ENCODE measurements at places on chromosomes 2 and 18.
A peak's percentile ranks its signal among the peaks of the same experiment; 100 is the strongest.

GRCh38 chr18:50119296-50119695, 75.7 kb downstream of the MYO5B start:
- DNase-seq: no peak

DNA sequence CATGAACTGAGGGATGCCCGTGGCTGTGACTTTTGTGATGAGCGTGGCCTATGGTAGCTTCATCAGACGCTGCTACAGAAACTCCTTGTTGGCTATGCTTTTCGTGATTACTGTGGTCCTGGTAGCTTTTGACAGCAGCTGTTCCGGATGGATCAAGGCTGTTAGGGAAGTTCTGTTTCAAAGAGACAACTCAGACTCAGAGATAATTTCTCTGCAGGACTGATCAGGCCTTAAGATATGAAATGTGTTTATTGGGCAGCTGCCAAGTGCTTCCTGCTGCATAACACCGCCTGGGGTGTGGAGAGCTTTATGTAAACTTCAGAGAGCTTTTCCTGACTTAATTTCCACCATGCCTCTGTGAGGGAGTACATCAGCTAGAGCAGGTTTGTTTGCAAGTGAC, 243.8 kb downstream of the TSN start:
- no peak for DNase-seq

DNA sequence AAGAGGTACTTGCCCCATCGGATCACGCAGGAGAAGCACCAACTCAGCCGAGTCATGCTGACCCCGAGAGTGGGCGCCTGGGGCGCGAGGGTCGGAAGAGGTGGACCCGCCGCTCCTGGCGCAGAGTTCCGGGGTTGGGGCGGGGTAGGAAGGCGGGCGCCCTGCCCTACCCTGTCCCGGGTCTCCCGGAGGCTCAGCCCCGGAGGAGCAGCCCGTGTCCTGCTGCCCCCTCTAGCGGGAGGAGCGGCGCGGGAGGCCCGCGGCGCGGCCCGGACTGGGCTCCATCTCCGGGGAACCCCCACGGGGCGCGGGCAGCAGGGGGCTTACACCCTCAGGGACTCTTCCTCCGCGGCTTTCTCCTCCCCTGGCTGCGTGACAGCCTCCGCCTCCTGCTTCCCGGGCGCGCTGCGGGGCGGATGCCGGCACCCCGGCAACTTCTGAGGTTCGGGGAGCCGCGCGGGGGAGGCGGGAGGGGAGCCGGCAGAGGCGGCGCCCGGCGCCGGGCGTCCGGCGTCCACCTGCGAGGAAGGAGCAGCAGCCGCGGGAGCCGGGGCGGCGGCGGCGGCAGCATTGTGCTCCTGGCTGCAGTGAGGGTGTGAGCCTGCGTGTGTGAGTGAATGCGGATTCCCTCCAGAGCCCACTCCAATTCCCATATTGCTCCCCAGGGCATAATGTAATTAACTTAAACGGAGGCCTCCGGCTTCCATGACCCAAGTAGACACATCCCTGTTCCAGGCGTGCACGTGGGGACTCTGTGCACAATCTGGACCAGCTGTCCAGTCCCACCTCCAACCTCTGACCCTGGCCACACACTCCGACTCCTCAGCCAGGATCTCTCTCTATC, 7.6 kb upstream of the TNS1 start:
- DNase-seq: peak; percentile 5

DNA sequence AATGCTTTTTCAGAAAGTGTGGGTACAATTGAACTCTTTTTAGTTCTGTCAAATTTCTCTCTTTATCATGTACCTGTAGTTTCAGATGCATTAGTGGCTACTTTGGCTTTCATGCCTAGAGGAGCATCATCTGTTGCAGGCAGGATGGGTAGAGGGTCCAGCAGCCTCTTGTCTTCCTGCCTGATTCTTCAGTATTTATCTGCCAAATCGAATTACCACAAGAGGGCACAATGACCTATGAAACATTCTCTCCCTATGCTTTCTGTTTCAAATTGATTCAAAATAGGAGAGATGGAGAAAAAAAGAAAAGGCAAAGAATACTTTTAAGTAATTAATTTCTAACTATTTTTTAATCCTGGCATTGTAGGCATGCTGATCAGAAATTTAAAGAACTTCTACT, 477.2 kb downstream of the TRIB2 start:
- no peak for DNase-seq

DNA sequence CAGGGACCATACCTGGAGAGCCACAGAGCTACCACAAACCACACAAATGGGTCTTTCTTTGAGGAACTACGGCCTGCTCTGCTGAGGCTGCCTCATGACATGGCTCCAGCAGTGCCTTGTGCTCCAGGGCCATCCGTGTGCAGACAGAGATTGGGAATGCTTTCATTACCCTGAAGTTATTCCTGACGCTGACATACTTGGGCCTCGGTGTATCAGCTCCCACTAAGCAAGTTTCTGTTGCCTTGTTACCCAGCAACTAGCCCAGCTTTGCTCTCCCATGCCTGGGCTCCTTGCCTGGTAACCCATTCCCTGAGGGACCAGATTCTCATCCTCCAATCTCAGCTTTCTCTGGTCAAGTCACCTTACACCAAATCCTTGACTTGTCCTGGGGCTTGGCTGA, 80.3 kb upstream of the FZD7 start:
- DNase-seq: no peak

DNA sequence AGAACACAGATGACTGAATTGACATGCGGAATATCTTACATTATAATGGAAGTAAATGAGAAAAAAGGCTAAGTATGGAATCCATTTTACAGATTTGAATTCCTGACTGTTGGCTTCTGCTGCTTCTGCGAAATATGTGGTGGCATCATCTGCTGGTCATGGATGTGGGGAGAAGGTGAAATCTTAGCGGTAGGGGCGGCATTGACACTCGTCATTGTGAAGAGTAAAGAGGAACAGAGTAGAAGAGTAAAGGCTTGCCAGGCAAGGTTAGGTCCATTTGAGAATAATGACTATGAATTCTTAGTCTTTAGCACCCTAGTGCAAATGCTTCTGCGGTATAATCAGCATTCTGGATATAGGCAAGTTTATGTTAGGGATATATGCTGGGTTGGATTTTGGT, 32.4 kb downstream of the ACTR3 start:
- no peak for DNase-seq

DNA sequence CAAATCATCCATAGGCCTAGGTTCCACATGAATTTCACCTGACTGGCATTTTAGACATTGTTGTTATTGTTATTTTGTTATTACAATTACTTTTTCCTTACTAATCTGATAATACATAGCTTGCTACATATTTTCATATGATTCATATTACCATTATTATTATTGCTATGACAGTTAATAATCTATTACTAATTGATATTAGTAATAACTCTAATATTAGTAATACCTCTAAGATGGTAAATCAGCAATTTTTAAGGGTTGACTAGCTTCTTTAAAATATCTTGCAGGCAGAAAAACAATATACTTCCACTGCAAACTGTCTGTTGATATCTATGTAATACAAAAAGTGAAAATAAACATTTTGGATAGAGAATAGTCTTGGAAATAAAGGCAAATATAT, 48.6 kb upstream of the UBE2E3 start:
- DNase-seq: no peak

DNA sequence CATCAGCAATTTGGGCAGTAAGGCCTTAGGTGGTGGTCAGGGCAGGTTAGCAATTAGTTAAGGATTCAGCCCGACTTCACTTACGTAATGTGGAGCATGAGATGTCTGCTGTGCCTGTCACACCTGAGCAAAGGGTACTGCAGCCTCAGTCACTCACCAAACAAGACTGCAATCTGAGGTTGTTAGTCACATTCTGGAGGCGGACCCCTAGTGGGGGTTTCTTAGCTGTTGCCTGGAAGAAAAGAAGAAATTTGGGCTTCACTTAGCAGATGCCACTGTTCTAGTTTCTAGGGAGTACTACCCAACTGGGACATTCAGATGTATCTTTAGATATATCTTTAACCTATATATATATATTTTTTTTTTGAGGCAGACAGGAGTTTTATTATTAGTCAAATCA, 529.9 kb downstream of the SLC4A3 start:
- DNase-seq: no peak

GRCh38 chr2:143808166-143808565, 678.9 kb downstream of the ARHGAP15 start:
- DNase-seq: no peak

DNA sequence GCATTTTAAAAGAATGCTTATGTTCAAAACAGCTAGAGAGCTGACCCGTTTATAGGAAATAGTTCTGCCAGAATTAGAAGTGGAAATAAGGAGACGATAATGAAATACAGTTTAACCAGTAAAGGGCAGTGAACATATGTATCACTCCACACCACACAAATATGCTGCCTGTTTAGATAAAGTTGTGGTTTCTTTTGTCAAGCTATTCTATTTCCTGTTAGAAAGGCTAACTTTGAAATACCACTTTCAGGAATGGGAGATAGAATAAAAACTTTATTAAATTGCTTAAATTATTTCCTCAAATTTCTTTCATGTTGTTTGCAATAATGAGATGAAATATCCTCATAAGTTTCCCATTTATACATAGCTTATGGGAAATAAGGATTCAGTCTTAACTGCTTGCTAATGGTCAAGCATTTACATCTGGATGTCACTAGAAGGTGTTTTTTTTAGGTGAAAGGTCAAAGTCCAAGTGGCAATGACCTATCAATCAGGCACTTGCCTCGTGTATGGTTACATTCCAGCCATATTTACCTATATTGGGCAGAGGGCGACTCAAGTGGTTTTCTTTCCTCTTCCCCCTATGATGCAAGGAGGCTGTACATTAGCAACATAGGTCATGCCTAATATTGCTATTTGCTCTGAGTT, 148.9 kb downstream of the ZEB2 start:
- DNase-seq: no peak

GRCh38 chr2:73925033-73925704, 1.5 kb upstream of the DGUOK start:
- no peak for DNase-seq

GRCh38 chr2:79887747-79888374, 375.0 kb downstream of the CTNNA2 start:
- no peak for DNase-seq

- peak; percentile 4 for DNase-seq
Measured at GRCh38 chr2:227374158-227374557, 4.9 kb downstream of the TM4SF20 start.

- peak; percentile 80 for DNase-seq
Measured at GRCh38 chr2:127408004-127408806, 10.0 kb upstream of the PROC start.

GRCh38 chr18:2618009-2618408, 37.5 kb upstream of the SMCHD1 start:
- no peak for DNase-seq

- DNase-seq: peak; percentile 19
Measured at GRCh38 chr18:48949606-48950535, 894 bp downstream of the SMAD7 start.

GRCh38 chr2:37877457-37878315, 47.4 kb upstream of the RMDN2 start:
- DNase-seq: no peak

DNA sequence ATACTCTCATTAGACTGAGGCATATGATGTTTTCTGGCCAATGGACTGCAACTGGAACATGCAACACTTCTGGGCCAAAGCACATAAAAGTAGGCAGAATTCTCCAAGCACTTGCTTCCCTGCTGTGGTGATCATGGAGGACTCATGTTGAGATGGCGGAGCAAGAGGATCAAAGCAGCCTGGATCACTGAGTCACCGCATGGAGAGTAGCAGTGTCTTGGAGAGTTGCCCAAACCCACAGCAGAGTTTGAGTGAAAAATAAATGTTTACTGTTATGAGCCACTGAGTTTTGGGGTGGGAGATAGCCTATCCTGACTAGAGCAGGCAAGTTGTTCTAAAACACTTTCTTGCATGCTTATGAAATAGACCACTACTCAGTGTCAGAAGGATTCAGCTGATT, 359.5 kb downstream of the ZNF521 start:
- no peak for DNase-seq

DNA sequence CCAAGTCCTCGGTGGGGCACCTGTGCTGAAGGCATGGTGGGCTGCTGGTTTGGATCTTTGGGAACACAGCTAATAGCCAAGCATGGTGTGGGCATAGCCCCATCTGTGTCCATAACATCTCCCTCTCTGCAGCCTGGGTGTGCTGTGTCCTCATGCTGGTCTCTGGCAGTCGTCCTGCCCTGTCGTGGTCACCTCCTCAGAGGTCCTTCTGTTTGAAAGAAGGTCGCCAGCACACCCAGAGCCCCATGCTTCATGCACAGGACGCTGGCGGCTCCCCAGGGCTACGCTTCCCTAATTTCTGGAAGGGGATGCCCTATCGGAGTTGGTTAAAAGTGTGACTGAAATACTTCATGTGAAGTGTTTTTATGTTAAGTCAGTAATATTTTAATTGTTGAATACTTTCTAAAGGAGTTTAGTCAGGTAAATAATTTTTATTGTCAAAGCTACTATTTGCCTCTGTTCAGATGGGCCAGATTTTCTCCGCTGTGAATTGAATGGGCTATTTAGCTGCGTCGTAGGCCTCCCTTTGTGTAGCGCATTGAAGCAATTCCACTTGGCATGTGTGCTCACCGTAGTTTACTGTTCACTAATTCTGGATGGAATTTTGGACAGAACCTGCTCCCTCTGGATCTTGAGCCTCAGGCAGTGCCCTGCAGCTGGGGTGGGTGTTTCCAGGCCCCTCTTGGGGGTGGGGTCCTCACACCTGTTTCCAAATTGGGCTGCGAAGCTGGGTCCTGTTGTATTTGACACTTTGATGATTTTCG, 81.9 kb downstream of the WDSUB1 start:
- no peak for DNase-seq

GRCh38 chr18:79092874-79093273, 23.7 kb downstream of the ATP9B start:
- DNase-seq: no peak

DNA sequence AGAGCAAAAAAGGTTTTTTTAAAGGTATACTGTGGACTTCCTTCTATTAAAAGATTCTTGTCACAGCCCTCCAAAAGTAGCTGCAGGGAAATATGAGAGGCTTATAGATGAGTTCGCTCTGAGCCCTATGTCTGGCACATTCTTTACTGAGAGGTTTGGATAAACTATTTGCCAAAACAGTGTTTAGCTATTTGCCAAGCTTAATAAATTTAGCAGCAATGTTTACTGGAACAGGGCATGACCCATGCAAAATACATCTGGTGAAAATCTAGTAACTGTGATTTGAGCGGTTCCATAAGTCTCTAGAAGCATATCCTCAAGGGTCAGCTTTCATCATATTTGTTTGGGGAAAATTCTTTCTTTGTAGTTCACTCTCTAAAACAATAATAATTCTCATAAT, 1696.7 kb upstream of the PIK3C3 start:
- no peak for DNase-seq

- DNase-seq: no peak
Measured at GRCh38 chr2:130826821-130827501, 9.8 kb upstream of the ARHGEF4 start.

- DNase-seq: peak; percentile 38
Measured at GRCh38 chr2:109031476-109032228, 42.6 kb upstream of the EDAR start.

DNA sequence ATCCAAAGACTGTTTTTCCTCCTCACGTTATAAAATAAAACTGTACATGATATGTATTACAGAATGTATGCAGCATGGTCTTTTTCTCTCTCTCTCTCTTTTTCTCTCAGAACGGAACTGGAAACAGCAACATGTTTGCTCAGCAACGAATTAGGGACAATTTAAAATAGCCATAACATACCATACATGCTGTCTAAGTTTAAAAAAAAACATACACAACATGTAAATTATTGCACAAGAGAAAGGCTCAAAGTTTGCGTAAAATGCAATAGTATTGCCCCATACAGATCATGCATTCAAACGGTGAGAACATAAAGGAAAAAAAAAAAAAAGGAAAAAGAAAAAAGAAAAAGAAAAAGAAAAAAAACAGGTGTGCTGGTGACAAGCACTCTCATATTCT, 93.6 kb downstream of the BCL11A start:
- no peak for DNase-seq

Measured in activated T-helper 1 cell treated with anti-CD3 and anti-CD28 coated beads, Interleukin-12 subunit alpha, Interleukin-12 subunit beta, Interleukin-2, Interleukin-4 antibody, amounts not matched to agents 30 ng/mL and 10 ng/mL and 1 ng/mL, durations not matched to agents 14 hours and 24 hours and 36 hours (primary cell).